ENCODE measurements at places on chromosomes 7 and 10.

DNA sequence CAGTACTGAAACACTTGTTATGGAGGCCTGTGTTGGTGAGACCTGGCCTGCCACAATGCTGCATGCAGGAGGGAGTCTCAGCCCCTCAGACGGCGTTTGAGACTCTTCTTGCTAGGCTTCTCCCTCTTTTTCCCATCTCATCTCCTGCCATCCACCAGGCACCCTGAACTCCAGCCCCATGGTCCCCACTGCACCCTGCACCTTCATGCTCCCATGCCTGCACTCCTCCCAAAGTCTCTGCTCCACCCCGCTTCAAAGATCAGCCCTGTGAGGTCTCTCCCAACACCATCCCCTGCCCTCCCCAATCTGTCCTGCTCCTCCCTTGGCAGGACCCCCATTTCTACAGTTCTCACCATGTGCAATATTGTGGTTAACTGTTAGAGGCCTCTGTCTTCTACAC, 61.7 kb downstream of the VOPP1 start:
- DNase-seq = no peak

DNA sequence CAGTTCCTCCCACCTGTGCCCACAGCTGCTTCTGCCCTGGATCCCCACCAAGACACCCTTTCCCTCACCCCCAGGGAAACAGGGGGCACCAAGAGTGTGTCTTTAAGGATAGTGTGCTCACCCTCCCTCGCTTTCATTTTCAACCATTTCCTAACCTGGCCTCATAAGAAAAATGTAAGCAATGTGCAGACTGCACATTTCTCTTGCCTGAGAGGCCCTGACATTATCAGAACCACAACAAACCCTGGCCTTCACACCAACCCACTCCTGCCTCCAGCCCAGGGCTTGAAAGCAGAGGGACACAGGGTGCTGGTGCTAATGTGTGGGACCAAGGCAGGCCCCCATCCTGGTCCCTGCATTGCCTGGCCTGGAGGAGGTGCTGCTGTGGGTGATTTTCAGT, 11.0 kb upstream of the IMPDH1 start:
- DNase-seq = no peak

- DNase-seq = no peak
Observed at GRCh38 chr7:32030904-32031692, 39.1 kb downstream of the PDE1C start.

DNA sequence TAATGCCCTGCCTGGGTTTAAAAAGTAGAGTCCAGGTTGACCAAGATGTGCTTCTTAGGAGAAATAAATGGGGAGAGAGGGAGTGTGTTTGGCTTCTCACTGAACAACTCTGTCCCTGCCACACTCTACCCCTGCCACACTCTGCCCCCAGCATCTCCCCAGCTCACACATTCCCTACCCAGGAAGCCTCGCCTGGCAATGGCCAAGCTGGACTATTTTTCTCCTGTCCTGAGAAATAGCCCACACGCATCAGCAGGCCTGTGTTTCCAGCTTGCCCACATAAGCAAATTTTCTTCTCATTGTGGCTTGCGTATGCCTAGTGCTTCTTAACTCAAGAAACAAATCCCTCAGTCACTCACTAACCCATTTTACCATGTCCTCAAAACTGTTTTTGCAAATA, 1.8 kb downstream of the LRRC18 start:
- DNase-seq = no peak

DNA sequence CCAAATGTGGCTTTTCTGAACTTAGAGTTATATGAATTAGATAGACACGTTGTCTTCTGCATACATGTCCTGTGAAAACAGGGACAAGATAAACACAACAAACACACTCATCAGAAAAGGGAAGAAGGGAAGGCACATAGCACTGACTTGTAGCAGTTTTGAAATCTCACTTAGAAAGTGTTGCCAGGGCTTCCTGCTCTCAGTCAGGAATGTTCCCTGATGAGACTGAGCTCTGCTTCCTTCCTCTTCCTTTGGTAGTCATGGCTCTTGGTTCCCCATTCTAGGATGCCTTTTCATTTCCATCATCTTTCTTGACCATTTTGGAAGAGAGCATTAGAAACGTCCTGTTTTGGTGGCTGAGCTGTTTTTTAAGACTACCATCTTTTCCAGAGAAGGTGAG, 233.8 kb upstream of the LYZL1 start:
- no peak for DNase-seq

GRCh38 chr10:91340613-91341362, 69.4 kb upstream of the HECTD2 start:
- no peak for DNase-seq

DNA sequence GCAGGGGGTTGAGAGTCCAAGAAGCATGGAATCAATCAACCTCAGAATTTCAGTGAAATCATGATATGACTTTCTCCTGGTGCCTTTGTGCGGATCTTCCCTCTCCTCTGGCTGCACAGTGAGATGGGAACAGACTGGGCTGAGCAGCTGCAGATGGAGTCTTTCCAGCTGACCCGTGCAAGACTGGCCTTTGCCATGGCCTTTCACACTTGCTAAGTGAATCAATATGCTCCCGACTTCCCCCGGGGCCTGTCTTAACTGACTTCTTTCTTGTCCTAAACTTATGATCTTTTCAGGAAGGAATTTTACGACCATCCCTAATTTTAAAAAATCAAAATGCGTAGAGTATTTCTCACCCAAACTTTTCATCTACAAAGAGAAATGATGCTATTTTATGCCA, 469.9 kb downstream of the GALNT17 start:
- DNase-seq = no peak

DNA sequence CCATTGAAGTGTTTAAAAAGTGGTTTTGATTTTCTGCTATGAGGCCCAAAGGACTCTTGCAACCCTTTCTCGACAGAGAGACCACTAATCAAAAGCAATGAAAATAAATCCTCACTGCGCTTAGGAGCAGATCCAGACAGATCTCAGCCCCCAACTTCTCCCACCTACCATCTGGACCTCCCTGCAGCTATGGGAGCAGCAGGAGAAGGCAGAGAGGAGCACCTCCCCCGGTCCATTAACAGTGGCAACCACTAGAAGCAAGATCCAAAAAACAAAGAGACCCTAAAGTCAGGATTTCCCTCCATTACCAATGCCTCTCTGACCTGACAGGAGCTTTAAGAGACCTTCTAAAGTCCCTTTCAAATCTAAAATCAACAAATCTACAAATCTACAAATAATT, 99.0 kb upstream of the LSM8 start:
- no peak for DNase-seq

DNA sequence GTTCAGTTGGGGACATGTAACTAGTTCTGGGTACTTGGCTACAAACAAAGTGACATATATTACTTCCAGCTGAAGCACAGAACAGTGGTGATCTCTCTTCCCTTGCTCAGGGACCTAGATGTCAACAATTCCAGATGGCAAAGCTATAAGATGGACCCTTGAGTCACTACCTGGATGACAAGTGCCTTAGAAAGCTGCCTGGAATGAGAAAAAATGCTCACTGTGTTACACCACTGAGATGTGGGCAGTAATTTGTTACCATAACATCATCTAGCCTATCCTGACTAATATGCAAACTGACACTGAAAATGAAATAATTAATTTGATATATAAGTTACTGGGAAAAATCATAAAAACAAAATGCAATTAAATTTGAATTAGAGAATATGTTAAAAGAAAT, 16.4 kb upstream of the CTTNBP2 start:
- DNase-seq = no peak

DNA sequence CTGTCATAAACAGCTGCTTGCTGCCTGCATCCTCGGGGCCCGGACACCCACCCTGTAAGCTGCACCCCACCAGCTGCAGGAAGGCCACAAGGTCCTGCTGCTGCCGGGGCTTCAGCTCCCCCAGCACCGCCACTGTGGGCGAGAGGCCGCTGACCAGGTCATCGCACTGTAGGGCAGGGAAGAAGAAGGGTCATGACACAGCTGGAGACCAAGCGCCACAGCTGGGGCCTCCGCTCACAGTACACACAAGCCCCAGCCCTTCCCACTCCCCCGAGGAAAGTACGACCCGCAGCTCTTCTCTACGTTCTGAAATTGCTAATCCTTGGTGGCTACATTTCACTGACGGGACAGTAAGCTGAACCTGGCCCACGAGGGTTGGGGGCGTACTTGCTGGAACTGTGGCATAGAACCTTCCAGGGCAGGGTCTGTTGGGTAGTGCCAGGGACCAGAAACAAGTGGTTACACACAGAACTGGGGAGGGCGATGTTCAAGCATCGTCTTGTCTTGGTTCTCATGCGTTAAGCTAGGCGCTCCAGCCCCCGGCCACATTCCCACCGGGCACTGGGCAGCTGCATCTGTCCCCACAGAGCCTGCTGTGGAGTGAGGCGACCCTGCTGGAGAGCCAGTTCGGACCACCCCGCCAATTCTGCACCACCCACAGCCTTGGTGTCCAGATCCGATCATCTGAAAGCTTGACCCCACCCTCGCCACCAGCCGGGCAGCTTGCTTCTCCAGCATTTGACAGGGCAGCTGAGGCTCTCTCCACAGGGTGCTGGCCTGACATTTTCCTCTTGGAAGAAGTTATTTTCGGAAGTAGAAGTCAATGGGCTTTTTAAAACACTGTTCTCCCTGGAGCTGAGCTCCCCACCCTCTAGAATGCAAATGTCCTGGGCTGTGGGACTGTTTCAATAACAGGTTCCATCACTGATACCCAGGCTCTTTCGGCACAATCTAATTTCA, 50.8 kb downstream of the GSDME start:
- DNase-seq = no peak

DNA sequence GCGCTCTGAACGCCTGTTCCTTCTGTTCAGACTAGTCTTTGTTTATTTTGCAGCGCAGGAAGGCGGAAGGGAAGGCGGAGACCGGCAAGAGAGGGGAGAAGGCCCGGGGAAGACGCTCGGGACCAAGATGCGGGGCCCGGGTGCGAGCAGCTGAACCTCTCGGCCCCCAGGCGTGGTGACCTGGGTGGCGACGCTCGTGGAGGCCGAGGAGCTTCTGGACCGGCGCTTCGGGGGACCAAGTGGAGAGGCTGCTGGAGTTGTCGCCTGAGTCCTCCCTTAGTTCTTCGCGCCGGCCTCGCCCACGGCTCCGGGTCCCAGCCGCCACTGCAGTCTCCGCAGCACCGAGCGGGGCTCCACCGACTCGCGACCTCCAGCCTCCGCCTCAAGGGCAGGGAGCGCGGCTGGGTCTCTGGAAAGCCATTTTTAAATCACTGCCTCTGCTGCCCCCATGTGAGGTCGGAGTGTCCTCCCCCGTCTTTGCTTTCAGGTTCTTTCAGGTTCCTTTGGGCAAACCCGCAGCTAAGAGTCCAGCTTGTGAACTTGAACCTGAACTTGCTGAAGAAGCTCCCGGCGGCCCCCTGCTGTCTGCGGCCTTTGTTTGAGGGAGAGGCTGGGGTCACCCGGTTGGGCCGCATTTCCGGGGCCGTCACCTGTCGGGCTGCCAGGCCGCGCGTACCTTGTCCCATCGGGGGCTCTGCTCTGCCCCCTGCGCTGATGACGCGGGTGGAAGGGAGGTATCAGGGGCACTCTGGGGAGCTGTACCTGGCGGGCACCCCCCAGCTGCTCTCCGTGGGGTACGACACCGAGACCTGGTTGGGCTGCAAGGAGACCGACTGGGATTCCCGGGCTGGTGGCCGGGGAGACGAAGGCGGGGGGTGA, 136.0 kb downstream of the KIF20B start:
- peak; percentile 7 for DNase-seq
